ENCODE measurements at places on chromosomes 6 and 20.
A peak's percentile ranks its signal among the peaks of the same experiment; 100 is the strongest.

DNA sequence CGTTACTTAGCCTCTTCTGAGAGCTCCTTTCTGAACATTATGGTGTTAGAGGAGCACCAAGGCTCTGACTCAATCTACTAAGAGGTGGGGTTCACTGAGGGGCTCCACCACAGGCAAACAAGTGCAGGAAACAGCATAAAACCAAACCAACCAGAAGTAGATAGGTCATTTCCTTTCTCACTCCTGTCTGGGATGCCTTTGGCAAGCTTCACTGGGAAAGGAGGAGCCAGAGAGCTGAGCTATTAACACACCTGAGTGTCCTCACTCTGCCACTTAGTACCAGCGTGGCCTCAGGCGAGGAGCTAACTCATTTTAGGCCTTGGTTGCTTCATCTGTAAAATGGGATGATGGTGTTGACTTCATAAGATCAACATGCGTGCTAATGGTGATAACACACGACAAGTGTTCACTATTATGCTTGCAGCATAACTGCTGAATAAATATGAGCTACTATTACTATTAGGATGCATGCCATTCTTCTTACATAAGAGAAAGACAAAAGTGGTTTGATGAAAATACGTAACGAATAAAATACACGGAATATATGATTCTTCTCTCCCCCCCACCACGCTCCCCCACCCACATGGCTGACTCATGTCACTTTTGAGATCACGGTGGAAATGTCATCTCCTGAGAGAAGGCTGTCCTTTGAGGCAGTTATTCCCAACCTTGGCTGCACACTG is 185.4 kb downstream of the BCAS1 start:
- peak; percentile 48 for DNase-seq

DNA sequence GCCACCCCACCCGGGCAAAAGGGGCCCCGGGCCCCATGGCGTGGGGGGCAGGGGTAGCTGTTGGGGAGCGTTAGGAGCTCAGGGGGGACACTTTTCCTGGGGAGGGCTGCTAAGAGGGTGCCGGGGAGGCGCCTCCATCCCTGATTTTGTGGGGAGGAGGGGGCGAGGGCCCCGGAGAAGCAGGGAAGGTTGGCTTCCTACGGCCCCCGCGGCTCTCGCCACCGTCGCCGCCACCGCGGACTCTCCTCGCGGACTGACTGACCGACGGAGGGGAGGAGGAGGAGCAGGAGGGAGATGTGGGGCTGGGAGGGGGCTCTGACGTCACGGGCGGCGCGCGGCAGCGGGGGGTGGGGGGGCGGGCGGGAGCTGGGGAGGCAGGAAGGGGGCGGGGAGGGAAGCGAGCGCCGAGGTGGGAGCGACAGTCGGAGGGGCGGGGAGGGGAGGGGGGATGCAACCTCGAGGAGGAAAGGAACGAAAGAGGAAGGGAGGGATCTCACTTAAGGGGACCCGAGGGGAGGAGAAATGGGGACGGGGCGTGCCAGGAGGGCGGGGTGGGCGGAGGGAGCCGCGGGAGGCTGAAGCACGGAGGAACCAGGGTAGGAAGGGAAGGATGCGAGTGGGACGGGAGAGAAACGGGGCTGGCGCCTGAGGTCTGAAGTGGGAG is 5.1 kb downstream of the GABBR1 start:
- DNase-seq: peak; percentile 37

GRCh38 chr6:138285800-138286199 is 67.5 kb upstream of the PBOV1 start:
- DNase-seq: no peak

DNA sequence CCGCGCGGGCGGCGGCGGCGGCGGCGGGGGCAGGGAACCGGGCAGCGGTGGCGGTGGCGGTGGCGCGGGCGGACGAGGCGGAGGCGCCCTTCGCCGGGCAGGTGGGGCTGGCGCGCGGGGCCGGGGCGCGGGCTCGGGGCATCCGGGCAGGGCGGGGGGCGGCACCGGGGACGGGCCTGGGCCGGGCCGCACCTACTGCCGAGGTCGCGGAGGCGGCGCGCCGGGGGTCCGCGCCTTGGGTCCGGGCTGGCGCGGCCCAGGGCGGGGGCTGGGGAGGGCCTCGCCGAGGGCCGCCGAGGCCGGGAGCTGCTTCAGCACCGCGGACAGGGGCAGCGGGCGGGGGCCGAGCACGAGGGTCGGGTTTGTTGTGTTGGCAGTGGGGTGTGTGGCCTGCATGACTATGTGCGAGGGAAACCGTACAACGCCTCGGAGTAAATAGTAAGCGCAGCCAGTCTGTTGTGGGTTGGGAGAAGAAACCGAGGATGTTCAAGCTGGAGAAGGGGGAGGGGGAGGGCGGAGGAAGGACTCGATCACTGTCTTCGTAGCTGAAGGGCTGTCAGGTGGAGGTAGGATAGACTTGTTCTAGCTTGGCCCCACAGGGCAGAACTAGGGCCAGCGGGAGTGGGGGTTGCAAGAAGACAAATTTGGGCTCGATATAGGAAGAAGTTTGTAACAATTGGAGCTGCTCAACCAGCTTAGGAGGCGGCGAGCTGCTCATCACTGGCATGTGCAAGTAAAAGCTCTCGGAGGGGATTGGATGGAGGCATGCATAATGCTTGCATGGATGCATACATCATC is 593 bp downstream of the MMP24 start:
- peak; percentile 18 for DNase-seq

GRCh38 chr6:116596815-116597214 is 19.5 kb upstream of the RSPH4A start:
- no peak for DNase-seq

DNA sequence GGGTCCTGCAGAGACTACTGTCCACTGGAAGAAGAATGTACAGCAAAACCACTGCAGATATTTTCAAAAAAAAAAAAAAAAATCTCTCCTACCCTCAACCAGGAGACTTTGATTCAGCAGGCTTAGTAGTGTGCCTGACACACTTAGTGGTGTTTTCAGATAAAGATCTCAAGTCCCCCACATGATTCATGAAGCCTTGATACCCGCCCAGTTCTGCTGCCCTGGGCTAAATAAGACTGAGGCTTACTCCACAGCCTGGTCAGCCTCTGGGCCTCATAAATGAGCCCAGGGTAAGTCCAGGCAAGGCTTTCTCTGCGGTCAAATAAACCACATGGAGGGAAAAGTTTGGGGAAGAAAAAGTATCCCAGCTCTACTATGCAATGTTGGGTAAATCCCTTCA is 222.1 kb upstream of the ARID1B start:
- no peak for DNase-seq

- no peak for DNase-seq
Measured at GRCh38 chr6:143506620-143507019, 4.9 kb downstream of the FUCA2 start.

DNA sequence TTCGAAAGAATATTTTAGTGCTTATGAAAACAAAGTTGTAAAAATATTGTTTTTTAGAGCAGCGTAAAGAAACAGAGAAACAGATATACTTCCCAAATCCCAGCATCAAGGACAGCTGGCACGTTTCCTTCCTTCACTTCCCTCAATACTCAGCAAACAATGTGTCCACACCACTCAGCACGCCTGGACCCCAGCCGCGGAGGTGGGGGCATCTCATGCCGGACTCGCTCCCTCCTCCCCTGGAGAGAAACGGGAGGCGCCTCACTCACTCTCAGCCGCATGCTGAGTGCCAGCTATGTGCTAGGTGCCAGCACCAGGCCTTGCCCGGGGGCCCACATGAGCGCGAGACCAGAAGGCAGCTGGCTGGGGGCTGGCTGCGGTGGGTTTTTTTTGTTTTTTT is 34.7 kb downstream of the SLC2A4RG start:
- no peak for DNase-seq

- no peak for DNase-seq
Measured at GRCh38 chr6:39239527-39240154, 10.4 kb upstream of the KCNK5 start.

DNA sequence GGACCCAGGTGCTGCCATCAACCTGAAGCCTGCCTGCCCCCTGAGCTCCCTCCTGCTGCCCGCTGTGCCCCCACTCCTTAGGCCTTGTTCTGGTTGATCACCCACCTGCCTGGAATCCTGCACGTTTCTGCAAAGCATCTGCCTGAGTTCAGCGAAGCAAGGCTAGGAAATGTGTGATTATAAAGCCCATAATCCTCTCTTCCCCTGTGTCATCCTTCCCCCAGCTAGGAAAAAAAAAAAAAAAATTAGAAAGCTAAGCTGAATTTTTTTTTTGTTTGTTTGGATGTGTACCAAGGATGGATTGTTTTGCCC is 93.2 kb downstream of the FOXA2 start:
- no peak for DNase-seq

GRCh38 chr20:10209091-10209490 is 9.5 kb upstream of the SNAP25 start:
- DNase-seq: no peak

DNA sequence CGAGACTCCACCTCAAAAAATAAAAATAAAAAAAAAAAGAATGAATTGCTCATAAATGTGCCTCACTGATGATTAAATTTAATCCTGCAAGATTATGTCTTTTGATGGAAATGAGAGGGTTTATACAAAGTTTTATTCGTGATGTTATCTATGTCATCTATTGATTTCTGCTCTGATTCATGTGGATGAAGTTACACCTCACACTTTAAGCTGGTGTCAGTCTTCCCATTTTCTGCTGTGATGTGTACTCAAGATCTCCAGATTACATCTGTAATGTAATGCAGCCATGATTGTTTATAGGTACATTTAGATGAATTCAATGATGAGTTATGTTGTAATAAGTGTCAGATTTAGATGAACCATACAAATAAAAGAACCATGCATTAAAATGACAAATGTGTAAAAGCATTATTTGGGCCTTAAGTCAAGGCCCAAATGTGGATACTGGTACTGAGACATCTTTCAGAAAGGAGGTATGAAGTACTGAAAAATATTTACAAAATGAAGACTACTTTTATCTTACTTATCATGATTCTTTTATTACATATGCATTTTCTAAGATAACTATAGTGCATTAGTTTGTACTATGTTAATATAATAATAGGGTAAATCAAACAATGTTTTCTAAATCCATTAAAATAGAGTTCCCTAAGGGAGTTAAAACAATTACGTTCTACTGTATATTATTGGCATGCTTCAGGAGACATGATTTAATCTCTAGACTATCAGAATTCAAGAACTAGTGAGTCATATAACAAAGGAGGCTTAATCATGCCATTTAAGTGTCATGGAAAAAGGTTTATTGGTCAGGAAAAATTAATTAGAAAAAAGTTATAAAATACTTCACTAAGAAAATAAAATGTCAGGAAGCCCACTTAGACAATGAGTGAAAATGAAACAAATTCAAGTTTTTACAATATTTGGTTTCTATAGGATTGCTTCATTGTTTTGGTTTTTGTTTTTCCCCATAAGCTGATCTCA is 34.5 kb downstream of the HCRTR2 start:
- DNase-seq: no peak

DNA sequence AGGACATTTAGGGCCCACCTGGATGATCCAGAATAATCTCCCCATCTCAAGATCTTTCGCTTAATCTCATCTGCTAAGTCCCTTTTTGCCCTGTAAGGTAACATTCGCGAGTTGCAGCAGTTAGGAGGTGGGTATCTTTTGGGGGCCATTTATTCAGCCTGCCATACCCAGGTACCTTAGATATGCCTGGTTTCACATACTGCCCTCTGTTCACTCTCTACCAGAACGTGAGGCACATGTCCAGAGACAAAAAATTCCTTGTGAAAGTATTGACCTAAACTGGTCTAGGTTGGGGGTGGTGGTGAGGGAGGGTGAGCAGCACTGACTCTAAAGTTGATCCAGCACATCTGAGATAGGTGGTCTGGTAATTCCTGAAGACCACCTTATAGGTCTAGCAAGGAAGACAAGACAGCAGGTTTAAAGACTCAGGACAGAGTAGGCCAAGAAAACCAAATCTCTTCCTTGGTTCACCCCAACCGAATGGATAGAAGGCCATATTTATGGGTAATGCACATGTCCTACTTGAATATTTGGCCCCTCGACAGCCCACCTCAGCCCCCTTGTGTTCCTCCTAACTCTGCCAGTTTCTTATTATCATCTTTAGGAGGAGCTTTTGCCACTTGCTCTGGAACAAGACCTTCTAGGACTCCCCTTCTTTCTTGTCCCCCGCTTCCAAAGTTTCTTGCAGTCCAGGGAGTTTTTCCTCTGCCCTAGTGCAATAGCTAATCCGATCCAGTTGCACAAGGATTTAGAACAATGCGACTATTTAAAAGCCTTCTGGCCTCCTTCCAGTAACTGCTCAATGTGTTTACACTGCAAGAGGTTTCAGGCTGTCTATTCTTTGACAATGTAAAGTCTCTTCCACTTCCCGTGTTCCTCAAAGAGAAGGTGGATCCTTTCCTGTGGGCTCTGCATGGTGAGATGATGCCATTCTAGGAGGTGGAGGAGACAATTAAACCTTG is 213.0 kb upstream of the LAMP5 start:
- no peak for DNase-seq

- no peak for DNase-seq
Measured at GRCh38 chr6:69994251-69994650, 127.9 kb downstream of the COL19A1 start.

GRCh38 chr6:99091985-99092384 is 144.2 kb upstream of the FBXL4 start:
- DNase-seq: no peak

DNA sequence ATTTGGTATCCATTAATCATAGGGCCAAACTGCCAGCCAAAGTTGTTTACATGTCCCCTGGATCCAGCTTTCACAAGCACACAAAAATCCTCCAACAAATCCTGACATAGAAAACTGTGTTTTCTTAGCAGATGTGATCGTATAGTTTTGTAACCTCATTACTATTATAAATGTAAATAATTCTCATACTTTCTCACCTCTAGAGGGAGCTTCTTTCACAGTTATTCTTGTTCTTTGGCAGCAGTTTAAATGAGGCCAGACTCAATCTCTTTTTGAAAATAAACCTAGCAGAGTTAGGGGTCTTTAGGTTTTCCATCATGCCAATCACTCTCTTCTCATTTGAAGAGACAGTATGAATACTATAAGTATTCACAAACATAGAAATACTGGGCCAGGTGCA is 17.0 kb upstream of the ZNF318 start:
- no peak for DNase-seq

DNA sequence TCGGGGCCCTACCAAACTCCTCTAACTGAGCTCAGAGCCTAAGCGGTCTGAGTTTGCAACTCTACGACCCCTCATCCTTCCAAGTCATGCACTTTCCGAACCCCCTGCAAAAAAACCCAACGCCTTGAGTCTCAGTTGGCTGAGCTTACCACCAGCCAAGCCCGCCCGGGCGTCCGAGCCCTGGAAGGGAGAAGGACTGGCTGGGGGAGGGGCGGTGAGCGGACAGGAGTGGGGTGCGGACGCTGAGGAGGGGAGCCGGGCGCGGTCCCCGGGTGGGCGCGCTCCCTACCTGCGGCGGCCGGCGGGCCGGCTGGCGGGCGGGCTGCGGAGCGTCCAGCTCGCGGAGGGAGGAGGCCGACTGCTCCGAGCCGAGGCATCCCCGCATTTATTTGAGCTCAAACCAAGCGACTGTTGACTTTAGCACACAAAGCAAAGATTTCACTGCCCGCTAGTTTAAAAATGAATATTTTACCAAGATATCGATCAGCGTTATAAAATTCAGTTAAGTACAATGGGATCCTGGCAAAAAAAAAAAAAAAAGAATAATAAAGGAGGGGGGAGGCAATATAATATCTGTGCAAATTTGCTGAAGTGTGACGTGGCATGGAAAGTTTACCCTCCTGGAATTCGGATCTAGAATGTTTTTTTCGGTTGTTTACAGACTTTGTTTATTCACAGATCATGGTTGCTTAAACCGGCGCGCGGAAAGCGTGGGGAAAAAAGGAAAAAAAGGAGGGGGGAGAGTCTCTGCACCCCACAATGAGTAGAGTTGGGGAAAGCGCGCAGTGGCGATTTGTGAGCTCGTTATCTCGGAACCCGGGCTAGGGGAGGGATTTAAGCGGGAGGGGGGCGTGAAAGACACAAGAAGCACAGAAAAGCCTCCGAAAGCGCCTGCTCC is 5.9 kb downstream of the FOXA2 start:
- no peak for DNase-seq

- DNase-seq: no peak
Measured at GRCh38 chr20:64271636-64272035, 16.1 kb downstream of the PCMTD2 start.
